Activated T-helper 1 cell treated with anti-CD3 and anti-CD28 coated beads, Interleukin-2, amount 50 U/mL, for 16 hours (primary cell): ENCODE measurements at places on chromosomes 5 and 9.

GRCh38 chr5:124878583-124879342 lies 132.3 kb upstream of the ZNF608 start:
- DNase-seq = no peak

DNA sequence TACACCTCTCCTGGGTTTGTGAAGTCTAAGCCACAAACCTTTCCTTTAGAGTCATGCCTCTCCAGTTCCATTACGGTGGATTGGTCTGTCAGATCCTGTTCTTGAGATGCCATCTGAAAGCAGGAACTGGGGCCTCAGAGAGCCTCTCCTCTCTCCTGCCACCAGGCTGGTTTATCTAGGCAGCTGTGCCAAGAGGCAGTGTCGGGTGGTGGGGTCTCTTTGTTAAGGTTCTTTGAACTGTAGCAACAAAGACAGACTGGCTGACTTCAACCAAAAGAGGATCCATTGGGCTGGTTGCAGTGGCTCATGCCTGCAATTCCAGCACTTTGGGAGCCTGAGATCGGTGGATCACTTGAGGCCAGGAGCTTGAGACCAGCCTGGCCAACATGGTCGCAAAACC lies 66.0 kb upstream of the ANGPTL2 start:
- no peak for DNase-seq

- no peak for DNase-seq
Observed at GRCh38 chr5:73154208-73155006, 18.6 kb upstream of the TMEM174 start.

- no peak for DNase-seq
Observed at GRCh38 chr9:29806937-29807618, 2233.8 kb upstream of the C9orf72 start.

- DNase-seq = no peak
Observed at GRCh38 chr5:156920861-156921431, 42.1 kb downstream of the TIMD4 start.

GRCh38 chr9:13070612-13071595 lies 208.6 kb downstream of the MPDZ start:
- DNase-seq = no peak

DNA sequence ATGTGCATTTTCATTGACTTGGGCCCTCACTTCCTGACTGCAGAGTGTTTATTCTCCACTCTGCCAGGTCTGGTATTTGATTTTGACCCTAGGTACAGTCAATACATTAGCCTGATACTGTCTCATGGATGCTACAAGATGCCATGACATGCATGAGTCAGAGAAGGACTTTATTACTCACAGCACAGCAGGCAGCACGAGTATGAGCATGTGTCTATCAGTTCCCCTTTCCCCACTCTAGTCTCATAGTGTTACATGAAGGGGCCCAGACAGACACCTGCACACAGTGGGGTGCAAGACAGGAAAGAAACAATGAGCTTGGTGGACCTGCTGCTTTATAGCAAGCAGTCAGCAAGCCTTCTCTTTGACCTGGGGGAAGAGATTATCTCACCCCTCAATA lies 19.6 kb downstream of the ITGA2 start:
- DNase-seq = no peak

- DNase-seq = no peak
Observed at GRCh38 chr9:89879276-89879675, 274.5 kb downstream of the GADD45G start.

- DNase-seq = no peak
Observed at GRCh38 chr9:22214497-22215031, 205.5 kb upstream of the CDKN2B start.

GRCh38 chr5:139951296-139951924 lies 91.7 kb downstream of the NRG2 start:
- DNase-seq = no peak

- no peak for DNase-seq
Observed at GRCh38 chr5:147391781-147392180, 118.1 kb downstream of the DPYSL3 start.

DNA sequence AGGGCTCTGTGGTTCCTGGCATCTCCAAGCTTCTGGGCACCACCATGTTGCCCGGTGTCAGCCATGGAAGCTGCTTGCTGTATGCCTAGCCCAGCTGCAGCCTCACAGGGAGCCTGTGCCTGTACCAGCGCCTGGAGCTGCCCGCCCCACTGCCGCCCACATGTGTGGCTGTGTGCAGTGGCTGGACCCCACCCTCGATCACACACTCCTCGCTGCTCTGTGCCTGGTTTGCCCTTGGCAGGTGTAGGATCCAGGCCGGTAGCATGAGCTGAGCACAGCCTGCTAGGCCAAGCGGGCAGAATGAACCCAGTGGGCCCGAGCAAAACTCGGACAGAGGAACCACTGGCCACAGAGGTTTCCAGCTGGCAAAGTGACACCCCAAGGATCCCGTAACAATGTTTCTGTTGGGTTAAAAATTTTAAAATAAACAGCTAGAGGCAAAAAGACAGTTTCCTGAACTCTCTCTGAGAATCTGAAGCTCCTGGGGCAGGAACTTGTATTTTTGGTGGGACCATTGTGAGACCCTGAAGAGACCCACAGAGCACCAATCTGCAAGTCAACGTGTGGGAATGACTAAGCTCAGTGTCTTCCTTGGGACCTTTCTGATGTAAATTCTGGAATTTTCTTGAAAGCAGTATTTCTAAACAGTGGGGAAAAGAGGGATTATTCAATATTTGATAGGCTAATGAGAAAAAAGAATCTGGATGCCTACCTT lies 73.1 kb upstream of the CCDC112 start:
- DNase-seq = no peak

DNA sequence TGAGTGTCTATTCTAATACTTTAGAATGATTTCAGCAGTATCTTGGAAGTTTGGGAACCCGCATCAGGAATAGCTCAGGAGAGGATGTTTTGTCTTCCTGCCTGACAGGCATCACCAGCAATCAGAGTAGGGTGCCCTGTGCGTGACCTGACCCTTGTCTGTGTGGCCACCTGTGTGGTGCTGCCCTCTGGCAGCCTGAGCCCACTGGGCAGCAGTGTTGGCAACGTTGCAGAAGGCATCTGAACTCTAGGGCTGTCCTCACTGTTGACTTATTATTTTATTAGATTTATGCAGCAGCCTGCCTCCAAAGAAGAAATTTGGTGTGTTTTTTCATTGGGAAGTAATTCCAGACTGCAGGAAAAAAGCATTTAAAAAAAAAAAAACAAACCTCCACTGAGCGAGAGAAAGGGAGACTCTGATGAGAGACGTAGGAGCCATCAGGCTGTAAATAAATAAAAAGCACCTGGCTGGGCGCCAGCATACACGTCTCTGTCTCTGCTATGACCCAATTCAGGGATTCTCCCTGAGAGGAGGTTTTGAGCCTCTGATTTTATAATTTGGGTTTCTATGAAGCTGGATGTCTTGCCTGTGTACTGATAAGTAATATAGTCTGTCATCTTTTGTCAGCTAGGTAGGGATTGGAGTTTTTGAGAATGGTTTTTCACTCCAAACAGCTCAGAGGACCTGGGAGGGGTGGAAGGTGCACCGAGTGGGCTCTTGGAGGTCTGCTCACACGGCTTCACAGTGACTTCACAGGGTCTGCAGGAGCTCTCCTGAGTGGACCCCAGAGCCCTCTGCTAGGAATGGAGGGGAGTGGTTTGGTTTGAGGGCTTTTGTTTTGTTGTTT lies 49.0 kb downstream of the FAM78A start:
- DNase-seq = no peak

DNA sequence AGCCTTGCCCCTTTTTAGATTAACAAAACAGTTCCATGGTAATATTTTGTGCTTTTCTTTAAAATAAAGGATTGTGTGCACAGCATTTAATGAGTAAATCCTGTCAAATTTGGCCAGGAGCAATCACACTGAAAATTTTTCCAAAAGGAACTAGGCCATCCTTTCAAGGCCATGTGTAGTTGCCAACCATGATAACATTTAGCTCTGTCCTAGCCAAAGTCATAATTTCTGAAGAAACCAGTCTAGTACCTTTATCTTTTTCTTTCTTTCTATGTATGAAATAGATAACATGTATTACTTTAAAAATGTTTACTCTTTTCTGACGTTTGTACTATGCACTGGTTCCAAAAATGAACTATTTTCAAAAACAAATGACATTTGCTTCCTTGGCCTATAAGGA lies 143.7 kb downstream of the PBX3 start:
- DNase-seq = no peak

GRCh38 chr9:87662808-87663528 lies 63.0 kb upstream of the CTSL start:
- DNase-seq = no peak

DNA sequence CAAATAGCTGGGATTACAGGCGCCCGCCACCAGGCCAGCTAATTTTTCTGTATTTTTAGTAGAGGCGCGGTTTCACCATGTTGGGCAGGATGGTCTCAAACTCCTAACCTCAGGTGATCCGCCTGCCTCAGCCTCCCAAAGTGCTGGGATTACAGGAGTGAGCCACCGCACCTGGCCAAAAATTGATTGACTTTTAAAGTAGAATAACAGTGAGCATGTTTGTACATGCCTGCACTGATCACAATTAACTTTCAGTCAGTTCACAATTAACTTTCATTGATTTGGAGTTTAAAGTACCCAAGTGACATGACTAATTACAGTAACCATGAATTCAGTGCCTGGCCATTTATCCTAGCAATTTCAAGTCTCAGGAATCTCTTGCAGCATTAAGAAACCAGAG lies 61.3 kb downstream of the ANKH start:
- no peak for DNase-seq

DNA sequence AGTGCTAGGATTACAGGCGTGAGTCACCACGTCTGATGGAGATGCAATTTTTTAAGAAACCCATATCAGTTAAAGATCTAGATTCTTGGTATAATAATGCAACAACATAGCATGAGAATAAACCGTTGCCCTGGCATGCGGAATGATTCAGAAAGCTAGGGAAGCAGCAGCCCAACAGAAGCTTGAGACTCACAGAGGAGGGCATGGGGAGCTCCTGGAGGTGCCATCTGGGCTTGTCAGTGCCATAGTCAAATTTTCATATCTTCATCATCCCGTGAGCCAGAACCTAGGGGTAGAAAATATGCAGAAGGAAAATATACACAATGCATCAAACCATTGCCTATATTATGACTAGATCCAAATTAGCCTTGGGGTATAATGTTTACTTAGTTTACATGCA lies 118.7 kb upstream of the ADAMTS16 start:
- DNase-seq = no peak

- DNase-seq = no peak
Observed at GRCh38 chr5:132487095-132487428, 3.5 kb downstream of the IRF1 start.

DNA sequence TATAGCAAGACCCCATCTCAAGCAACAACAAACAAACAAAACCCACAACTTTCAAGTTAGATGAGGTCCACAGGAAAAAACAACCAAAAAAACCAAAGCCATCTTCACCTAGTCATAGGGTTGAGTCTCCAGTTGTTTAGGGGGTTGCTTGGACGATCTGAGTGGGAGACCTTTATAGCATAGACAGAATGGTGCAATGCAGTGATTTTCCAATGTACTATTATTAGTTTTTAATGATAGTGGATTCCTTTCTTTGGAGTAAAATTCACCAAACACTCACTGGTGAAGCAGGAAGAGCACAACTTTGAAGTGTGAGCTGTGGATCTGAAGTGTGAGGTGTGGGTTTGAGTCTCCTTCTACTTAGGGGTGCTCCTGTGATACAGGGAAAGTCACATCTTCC lies 67.0 kb upstream of the KLF9 start:
- no peak for DNase-seq

DNA sequence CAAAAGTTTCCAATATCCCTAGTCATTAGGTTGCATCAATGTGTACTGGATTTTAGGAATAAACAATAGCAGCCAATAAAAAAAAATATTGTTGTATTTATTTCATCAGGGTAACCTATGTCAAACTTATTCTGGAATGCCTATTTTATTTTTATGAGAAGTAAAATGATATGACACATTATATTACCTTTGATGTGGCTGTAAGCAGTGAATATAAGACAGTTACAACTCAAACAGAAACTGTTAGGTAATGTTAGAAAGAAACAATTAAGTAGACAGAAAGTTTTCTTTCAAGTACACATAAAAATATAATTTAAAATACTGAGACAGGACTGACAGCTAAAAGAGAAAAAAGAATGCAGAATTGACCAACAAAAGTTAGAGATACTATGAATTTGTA lies 65.5 kb downstream of the GNG10 start:
- no peak for DNase-seq

DNA sequence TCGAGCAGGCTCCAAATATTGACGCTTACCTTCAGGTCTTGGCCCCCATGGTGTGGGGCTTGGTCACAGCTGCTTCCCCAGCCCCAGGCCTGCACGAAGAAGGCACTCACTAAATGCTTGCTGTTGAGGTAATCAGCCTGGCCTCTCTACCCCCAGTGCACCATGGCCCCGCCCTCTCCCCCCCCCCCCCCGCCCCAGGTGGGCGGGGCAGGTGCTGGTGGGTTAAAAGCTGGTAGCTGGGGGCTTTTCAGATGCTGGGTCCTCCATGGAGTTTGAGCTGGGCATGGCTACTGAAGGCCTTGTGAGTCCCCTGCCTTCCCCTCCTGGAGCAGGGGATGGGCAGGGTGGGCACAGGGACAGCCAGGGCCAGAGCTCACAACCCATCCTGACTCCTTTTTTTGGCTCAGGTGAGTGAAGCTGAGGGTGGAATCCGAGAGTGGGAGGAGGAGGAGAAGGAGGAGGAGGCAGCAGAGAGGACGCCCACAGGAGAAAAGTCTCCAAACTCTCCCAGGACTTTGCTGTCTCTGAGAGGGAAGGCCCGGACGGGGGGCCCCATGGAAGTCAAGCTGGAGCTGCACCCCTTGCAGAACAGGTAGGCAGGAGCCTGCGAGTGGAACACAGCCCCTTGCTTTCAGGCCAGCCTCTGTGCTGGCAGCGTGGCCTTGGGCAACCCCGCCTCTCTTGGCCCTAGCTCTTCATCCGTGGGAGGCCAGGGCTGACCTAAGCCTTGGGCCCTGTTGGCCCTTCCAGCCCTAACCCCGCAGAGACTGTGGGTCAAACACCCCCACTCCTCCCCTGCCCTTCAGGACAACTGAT lies 4.4 kb upstream of the TSPAN17 start:
- no peak for DNase-seq

DNA sequence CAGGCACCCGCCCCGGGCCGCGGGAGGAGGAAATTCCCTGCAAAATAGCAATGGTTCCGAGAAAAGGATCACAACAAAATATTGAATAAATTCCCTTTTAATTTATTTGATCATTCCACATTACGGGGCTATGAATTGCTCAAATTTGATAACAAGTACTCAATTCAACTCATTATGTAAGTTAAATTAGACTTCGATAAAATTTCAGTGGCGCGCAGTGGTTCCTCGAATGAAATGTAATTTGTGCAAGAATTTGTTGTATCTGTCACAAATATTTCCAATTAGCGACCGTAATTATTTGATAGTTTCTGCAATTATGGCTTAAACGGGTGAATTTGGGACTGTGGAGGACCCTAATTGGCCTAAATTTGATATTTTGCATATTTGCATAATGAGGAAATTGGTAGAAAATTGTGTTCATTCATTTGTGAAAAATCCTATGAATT lies 76.0 kb upstream of the TBCA start:
- no peak for DNase-seq
